ENCODE measurements at places on chromosomes 5 and 9.

GRCh38 chr9:121550569-121551512, 51.2 kb upstream of the GGTA1 start:
- DNase-seq = peak; percentile 82

GRCh38 chr5:81182396-81183390, 50.4 kb upstream of the CKMT2 start:
- DNase-seq = no peak

GRCh38 chr5:106737111-106737510, 933.6 kb downstream of the EFNA5 start:
- DNase-seq = no peak

DNA sequence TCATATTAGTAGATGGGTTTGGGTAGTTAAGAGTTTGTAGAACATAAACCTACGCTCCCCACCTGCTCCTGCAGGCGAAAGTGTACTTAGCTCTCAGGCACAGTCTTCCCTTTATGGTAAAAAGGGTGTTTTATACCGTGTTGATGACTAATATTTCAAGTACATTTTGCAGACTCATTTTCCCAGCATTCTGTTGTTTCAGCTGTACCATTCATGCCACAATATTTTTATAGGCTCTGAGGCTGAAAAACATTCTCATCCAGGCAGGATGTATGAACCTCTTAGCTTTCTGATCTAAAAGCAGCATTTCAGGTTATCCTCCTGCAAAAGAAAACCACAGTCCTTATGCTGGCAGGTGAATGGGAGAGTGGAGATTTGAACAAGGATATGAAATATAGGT, 231.4 kb downstream of the NR2F1-AS1 start:
- no peak for DNase-seq

DNA sequence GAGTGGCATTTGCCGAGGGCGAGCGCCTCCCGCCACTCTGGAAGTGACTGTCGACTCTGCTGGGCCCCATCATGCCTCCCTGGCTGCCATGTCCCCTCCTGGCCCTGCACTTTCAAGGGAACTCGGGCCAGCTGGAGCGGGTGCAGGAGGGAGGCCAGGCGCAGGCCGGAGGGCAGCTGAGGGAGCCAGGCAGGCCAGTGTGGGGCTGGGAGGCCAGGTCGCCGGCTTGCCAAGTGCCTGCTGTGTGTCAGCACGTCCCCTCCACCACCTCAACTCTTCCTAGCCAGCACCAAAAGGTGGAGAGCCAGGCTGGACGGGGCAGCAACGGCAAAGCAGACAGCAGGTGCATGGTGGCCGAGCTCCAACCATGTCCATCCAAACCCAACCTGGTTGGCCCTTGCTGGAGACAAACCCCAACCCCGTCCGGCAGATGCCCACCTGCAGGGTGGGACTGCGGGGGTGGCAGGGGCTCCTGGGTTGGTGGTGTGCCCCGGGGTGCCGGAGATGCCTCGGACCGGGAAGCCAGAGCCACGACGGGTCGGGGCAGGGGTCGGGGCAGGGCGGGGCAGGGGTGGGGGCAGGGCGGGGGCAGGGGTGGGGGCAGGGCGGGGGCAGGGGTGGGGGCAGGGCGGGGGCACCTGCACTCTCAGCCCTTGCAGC, 36.5 kb upstream of the EGFL7 start:
- no peak for DNase-seq

GRCh38 chr9:26856413-26857032, 36.1 kb downstream of the CAAP1 start:
- DNase-seq = peak; percentile 81

DNA sequence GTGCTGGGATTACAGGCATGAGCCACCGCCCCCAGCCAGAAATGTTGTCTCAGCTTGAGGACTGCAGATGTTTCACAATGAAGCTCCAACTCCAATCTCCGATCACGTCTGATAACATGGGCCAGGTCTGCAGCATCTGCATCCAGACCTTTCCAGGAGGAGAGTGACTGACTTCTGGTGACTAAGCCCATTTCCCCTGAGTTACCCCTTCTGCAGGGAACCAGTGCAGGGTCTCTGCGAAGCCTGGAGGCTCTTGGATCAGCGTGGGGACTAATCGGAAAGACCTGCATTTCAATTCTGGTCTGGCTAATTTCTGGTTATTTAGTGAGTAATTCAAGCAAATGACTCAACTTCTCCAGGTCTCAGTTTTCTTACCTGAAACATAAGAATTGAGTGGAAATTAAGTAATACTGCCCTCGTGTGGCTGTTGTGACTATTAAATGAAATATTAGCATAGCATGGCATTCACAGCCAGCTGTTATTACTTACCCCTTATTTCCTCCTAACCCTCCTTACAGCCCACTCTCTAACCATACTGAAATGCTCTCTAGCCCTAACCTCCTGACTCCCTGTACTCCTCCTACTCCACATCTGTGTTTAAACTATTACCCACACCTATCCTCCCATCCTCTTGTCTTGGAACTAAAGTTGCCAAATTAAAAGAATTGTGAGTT, 2.2 kb upstream of the GNPDA1 start:
- peak; percentile 83 for DNase-seq

- no peak for DNase-seq
Measured at GRCh38 chr9:15612962-15613361, 60.1 kb downstream of the CCDC171 start.

- DNase-seq = no peak
Measured at GRCh38 chr9:87891754-87892153, 9.1 kb downstream of the SPATA31E1 start.

DNA sequence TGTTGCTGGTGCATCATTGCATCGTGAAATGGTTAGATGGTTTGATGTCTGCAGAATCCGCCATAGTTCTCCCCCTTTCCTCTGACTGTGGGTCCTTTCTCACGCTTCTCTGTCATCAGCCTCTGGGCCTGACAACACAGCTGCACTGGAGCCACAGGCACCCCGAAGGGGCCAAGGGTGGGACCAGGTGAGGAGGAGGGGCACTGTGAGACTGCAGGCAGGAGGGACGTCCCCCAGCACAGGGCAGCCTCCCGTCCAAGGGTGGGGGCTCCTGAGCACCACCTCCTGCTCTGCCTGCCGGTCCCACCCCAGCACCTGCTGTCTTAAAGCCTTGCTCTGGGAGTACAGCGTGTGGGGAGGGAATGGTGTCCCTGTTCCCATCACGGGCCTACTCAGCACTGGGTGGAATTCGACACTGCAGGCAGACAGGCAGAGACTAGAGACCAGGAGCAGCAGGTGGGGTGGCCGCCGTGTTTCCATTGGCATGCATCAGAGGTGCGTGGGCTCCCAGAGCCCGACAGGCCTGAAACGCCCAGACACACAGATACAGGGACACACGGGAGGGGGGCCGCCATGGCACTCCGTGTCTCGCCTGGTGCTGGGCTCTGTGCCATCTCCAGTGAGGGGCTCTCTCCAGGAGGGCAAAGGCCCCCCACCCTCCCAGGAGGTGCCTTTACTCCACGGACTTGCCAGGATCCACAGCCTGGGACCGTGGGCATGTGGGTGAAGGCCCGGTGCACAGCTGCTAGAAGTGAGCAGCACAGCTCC, 15.0 kb downstream of the CACNA1B start:
- no peak for DNase-seq
